Activated CD4-positive, CD25-positive, alpha-beta regulatory T cell treated with anti-CD3 and anti-CD28 coated beads, Interleukin-2, amount 50 U/mL, for 72 hours (primary cell): ENCODE measurements at places on chromosomes 7 and 10.
A peak's percentile ranks its signal among the peaks of the same experiment; 100 is the strongest.

GRCh38 chr7:112411186-112411795 is 39.0 kb upstream of the IFRD1 start:
- no peak for DNase-seq

DNA sequence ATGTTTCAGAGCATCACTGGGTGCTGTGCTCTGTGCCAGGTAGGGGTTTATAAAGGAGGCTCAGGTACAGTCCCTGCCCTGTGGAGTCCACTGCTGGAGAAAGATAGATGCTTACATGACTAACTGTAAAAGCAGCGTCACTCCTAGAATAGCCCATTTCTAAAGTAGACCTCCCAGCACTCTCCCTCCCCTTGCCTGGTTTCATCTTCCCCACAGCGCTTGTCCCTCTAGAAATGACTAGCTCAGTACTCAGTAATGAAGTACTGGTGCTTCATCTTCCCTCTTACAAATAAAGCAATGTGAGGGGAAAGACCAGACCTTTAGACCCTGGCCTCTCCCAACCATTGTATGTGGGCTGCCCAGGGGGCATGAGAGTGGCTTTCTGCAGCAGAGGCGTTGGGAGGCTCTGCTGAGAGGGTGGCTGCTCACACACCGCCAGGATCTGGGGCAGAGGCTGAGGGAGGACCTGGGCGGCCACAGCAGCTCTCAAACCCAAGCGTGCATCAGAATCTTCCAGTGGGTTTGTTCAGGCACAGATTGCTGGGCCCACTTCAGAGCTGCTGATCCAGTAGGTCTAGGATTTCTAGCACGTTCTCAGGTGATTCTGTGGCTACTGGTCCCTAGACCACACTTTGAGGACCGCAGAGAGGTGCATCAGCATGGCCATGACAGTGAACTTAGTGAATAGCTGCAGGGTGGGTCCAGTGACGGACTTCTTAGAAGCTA is 110.3 kb upstream of the ANLN start:
- DNase-seq: no peak

- DNase-seq: no peak
These were observed 91.0 kb upstream of the NFE2L3 start for GRCh38 chr7:26060733-26061677.

- DNase-seq: no peak
These were observed 60.7 kb downstream of the NEBL start for GRCh38 chr10:20836401-20836800.

GRCh38 chr10:9707216-9707615 is 1310.5 kb upstream of the CELF2 start:
- no peak for DNase-seq

GRCh38 chr10:11163780-11164550 is 146.3 kb downstream of the CELF2 start:
- DNase-seq: peak; percentile 48

DNA sequence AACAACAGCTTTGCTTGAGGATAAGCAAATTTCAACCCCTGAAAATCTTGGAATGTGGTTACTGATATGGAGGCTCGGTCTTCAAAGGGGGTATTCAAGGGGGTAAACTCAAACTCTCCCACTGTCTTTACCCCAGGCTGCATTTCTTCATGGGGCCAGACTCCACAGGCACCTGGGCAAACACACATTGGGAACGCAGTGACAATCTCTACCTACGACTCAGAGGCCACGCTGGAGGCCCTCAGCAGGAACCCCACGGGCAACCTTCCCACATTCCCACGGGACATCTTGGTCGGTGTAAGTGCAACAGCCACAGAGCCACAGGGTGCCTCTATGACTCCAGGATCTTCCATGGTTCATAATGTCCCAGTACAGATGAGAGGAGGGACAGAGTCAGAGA is 2.2 kb upstream of the INSIG1 start:
- DNase-seq: no peak

GRCh38 chr10:124293616-124294449 is 124.9 kb downstream of the OAT start:
- no peak for DNase-seq

GRCh38 chr7:105849122-105849855 is 27.1 kb downstream of the ATXN7L1 start:
- peak; percentile 36 for DNase-seq

GRCh38 chr7:44664780-44665461 is 58.5 kb downstream of the OGDH start:
- DNase-seq: no peak

DNA sequence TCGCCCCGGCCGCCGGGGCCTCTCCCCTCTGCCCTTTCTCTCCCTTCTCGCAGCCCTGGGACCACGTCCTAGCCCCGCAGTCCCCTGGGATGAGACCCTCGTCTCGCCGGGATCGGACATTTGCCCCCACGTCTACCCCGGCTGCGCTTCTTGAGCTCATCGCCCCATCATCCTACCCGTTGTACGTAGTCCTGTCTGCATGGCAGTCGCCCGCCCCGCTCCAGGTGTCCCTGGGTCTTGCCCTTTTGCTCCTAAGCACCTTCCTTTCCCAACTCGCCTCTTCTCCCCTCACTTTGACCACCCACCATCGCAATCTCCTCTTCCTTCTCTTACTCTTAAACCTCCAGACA is 582 bp downstream of the TPST1 start:
- no peak for DNase-seq

DNA sequence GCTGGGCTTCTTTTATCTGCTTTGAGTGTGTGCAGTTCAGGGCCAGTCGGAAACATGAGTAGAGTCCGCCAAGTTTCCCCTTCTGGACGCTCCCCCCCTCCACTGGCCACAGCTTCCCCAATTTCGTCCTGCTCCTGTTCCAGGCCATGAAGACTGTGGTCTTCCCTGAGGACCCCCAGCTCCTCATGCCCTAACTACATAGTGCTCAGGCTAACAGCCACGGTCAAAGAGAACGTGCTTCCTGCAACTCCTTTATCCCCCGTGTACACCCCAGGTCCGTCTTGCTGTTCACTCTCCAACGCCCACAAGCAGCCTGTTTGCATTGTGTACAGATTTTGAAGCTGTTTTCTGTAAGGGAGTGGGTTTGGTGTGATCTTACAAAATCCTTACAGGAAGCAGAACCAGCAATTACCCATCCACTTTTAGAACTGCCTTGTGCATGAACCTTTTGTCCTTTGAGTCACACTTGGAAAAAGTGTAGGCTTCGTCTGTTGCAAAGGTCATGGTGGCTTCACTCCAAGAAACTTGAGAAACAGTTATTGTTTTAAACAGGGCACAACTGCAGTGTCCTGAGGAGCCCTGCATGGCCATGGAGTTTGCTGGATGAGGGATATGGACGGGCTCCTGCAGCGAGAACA is 77.0 kb upstream of the FAM20C start:
- DNase-seq: no peak

GRCh38 chr10:1658658-1659057 is 78.7 kb downstream of the ADARB2 start:
- DNase-seq: no peak

GRCh38 chr10:132453470-132453861 is 56.5 kb downstream of the PWWP2B start:
- DNase-seq: no peak

- no peak for DNase-seq
These were observed 13.3 kb downstream of the BMPER start for GRCh38 chr7:33918438-33919143.

DNA sequence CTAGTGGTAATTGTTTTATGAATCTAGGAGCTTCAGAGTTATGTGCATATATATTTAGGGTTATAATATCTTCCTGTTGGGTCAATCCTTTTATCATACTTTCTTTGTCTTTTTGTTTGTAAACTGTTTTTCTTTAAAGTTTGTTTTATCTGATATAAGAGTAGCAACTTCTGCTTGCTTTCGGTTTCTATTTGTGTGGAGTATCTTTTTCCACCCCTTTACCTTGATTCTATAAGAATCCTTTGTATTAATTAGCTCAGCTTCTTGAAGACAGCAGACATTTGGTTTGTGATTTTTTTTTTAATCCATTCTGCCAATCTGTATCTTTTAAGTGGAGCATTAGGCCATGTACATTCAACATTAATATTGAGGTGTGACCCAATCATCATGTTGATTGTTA is 9.3 kb downstream of the CASP7 start:
- DNase-seq: no peak

- no peak for DNase-seq
These were observed 169.8 kb downstream of the SGMS1 start for GRCh38 chr10:50453940-50454339.
